SJSA1 (cell line): ENCODE measurements at places on chromosomes 7 and 10.

GRCh38 chr7:38541440-38541839 lies 89.7 kb downstream of the AMPH start:
- DNase-seq: no peak

- DNase-seq: no peak
Measured at GRCh38 chr10:3790272-3790671, 5.3 kb upstream of the KLF6 start.

DNA sequence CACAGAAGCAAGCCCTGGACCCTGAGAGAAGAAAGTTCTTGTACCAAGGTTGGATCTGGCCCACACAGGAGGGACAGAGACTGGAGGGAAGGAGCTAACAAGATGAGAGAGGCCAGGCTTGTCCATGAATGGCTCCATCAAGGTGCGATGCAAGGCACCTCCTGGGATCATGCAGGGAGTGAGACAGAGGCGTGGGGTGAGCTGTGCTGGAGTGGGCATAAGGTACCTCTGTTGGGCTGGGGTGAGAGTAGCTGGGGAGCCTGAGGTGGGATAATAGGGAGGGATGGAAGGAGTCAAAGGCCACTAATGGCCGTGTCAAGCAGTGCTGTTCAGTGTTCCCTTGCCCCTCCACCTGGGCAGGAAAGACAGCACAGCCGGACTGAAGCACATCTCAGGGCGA lies 9.9 kb downstream of the TMEM72 start:
- no peak for DNase-seq

DNA sequence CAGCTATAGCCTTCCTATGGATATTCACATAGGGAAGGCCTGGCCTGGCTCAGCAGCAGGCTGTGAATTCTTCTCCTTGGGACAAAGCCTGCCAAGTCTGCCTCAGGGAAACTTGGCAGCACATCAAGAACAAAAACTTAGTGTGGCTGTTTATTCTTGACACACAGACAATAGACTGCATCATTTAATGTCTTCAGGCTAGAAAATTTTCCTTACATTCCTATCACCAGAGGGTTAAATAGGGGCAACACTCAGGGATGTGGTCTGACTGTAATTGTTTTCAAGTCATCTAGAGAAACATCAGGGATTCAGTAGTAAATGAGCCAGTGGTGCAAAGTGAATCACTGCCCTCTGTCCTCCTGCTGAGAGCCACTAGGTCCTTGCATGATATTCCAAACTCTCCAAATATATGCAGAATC lies 137.3 kb downstream of the SEMA3C start:
- peak; percentile 79 for DNase-seq
